ENCODE measurements at places on chromosomes 3 and 15.

GRCh38 chr3:61719278-61719977 is 158.1 kb downstream of the PTPRG start:
- peak; percentile 16 for DNase-seq

- no peak for DNase-seq
These were observed at the start of gene CRYGS for GRCh38 chr3:186544281-186544680. CRYGS (minus strand) TSS chr3:186544380; CDS start chr3:186544326, 54 bp downstream.

- peak; percentile 28 for DNase-seq
These were observed 51.8 kb upstream of the GATM start for GRCh38 chr15:45429941-45430792.

DNA sequence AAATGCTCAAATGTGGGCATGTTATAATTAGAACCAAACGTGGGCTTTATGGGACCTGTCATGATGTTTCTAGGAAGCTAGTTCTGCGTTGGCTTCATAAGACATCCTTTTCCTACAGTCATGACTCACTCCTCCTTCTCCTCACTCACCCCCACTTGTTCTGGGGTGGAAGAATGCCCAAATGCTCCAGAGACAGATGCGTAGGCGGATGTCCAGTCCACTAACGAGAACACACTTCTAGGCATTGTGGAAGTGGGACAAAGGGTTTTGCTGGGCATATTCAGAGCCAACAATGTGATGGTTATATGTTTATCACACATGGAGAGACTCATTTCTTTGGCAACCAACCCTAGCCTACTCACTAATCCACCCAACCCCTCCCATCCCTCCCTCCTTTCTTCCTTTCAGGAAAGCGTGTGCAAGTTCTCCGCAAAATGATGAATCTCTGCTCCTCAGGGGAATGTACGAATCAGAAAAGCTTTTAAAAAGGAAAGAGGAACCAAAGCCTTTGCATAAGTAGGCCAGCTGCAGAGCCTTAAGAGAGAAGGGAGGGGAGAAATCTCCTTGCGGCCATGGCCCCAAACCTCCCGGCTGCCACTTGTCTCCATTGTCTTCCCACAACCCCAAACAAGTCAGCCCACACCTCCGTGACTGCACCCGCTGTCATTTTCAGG is 123.0 kb upstream of the SPRED1 start:
- no peak for DNase-seq

DNA sequence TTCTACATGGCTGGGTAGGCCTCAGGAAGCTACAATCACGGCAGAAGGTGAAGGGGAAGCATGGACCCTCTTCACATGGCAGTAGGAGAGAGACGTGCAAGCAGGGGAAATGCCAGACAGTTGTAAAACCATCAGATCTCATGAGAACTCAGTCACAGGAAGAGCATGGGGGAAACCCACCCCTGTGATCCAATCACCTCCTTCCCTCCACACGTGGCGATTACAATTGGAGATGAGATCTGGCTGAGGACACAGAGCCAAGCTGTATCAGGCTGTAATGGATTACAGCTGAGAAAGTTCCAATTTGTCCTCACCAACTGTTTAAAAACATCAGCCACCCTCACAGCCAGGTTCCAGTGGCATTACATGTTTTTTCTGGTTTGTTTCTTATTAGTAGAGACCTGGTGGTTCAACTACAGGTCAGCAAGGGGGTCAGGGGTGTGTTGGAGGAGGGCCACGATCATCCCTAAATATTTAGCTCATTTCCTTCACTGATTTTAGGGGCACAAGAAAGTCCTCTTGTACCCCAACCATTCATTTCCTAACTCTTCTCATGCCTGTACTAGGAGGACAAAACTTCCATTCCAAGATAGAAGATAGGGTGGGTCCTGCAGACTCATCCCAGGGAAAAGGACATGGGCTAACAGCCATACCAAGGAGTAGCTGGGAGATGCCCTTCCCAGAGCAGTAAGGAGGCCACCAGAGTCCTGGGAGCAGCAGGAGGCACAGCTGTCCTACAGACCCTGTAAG is 54.4 kb downstream of the ANXA2 start:
- DNase-seq, result no peak

- DNase-seq, result peak; percentile 24
These were observed 115.7 kb upstream of the P2RY1 start for GRCh38 chr3:152719264-152719663.

GRCh38 chr3:17795711-17796110 is 53.3 kb upstream of the TBC1D5 start:
- no peak for DNase-seq

- DNase-seq, result no peak
These were observed 59.7 kb downstream of the SEMA3G start for GRCh38 chr3:52385157-52385556.

- no peak for DNase-seq
These were observed 48.7 kb downstream of the EFCAB12 start for GRCh38 chr3:129379582-129380358.

- no peak for DNase-seq
These were observed 10.7 kb upstream of the PAQR5 start for GRCh38 chr15:69288011-69288410.

- DNase-seq, result no peak
These were observed 32.0 kb upstream of the COPB2 start for GRCh38 chr3:139421460-139421859.

GRCh38 chr3:52202384-52203077 is 4.6 kb downstream of the ALAS1 start:
- DNase-seq, result no peak

DNA sequence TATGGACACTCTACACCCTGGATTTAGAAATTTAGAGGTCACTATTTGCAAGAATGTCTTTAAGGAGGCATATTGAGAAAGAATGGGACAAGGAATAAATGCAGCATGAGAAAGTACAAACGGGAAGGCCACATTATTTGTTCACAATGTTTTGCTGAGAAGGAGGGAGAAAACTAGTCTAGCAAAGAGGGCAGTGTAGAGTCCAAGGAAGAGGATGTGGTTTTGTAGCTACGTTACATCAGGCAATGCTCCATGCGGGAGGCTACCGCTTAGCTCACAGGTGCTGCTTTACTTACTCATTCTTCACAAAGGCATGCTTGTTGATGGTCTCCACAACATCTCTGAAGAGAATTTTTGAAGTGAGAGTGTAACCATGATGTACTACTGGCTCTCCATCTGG is 191.1 kb downstream of the PLCH1 start:
- DNase-seq, result no peak

- peak; percentile 43 for DNase-seq
These were observed 223.2 kb upstream of the SOX2 start for GRCh38 chr3:181488536-181488935.

GRCh38 chr3:127467391-127467790 is 123.1 kb downstream of the TPRA1 start:
- DNase-seq, result no peak

- no peak for DNase-seq
These were observed 47.0 kb upstream of the LRRFIP2 start for GRCh38 chr3:37221407-37221806.

- no peak for DNase-seq
These were observed 115.7 kb downstream of the SERPINI1 start for GRCh38 chr3:167851171-167851570.

DNA sequence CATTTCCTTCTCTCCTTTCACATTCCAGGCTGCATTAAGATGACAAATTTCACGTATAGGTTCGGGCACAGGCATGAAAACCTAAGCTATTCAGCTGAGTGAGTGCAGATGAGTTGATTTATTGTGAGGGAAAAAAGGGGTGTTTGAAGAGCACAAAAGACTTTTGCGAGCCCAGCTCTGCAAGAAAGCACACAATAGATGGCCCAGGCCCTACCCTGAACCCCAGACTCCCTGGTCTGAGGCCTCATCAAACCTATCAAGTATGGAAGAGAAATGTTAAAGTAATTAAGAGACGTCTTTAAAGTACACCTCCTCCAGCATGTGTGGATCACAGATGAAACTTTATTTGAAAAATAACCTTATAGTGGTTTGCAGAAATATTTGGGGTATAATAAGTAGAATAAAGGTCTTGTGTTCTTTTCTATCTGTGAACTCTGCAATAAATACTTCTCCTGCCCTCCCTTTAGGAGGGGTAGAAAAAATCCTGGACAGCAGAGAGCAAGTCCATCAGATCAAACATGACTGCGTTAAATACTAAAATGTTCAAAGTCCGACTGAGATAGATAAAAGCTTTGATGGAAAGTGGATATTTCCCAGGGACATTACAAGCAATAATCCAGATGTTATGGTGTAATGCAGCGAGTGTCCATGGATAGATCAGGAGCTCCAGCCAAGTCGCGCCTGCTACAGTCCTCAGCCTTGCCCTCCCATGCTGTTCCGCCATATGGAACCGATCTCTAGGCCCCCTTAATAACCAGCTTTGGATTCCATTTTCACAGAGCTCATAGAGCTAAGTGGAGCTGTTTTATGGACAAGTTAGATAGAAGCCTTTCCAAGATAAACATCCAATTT is 121.5 kb downstream of the MCTP2 start:
- no peak for DNase-seq

DNA sequence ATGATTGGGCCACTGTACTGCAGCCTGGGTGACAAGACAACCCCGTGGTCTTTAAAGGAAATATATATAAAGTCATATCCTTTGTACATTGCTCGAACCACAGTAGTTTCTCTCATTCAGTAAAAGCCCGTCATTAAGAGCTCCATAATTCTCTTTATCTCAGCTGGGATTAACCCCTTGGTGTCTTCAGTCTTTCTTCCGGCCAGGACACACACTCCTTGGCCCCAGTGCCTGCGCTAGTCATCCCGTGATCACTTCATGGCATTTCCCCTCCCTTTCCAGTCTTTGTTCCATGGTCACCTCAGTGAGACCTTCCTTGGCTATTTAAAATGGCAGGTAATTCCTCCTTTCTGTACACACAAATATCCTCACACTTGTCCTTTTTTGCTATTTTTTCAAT is 3.3 kb downstream of the RPL35A start:
- no peak for DNase-seq

DNA sequence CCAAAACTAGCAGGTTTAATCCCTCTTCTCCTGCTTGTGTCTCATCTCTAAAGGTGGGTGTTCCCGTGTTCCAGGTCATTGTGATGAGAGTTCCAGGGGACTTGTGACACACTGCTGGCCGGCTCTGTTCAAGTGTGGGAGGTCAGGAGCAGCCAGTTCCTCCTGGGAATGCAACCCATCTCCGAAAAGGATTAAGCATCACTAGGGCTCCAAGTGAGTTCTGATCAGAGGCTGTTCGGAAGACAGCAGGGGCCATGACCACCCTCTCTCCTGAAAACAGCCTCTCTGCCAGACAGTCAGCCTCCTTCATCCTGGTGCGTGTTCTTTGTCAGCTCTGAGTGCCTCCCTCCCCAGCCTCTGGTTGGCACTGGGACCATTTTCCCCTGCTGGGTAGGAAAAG is at the start of gene TBC1D21:
TSS of gene TBC1D21 (plus strand) at position 109 of the 400 bp plus-strand sequence. CDS start at position 255, 146 bp downstream.
- no peak for DNase-seq

GRCh38 chr3:124960105-124960504 is 25.6 kb upstream of the MUC13 start:
- no peak for DNase-seq

GRCh38 chr3:138389841-138390581 is 41.6 kb downstream of the MRAS start:
- DNase-seq, result no peak

Measured in NCI-H1105 treated with DMSO at 0.1 percent for 48 hours (cell line).